ENCODE measurements at places on chromosomes 12 and 14. TPM values are rescaled to one million over a fixed set of nuclear protein-coding genes. Genes with fewer than 3 reads are reported as not detected.

DNA sequence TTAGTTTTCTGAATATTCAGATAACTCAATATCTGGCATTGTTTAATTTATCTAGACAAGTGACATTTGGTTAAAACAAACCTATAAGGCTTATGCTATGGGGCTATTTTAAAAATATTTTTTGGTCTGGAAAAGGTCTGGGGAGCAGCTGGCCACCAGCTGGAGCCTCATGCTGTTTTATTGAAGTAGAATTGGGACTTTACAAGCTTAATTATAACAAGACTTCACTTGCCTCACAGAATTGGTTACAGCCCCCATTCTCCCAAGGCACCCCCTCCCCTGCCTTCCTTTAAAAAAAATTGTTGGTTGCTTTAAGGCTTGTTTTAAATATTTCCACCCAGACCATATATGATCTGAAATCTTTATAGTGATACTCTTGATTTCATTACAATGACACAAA is 453.9 kb downstream of the ADAMTS20 start:
- no peak for DNase-seq

DNA sequence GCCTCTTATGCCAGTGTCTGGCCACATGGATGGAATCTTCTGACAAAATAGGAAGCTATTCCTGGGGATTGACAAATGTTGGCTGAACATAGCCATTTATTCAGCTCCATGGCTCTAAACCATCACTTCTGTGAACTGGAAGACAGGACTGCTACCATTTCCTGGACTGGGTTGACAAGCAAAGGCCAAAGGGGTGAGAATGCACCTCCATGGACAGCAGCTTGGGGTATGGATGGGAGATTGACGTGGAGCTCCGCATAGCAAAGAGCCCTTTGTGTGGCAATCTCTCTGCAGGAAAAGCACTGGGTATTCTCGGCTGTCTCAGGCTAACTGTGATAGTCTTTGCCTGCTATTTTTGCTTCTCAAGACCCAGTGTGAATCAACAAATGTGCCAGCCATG is 223.0 kb upstream of the EGLN3 start:
- DNase-seq = no peak

Gene PLCZ1
- total RNA-seq = not detected

DNA sequence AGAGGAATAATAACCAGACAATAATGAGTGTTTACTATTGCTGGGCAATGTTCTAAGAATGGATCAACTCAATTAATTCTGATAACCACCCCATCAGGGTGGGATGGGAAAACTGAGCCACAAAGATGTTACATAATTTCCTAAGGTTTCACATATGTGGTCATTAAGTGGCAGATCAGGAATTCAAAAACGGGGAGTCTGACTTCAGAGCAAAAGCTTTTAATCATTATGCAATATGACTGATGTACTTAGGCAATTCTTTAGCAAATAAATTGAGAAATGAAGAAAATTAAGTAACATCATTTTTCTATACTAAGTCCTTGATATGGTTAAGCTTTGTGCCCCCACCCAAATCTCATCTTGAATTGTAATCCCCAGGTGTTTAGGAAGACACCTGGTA is 53.4 kb downstream of the PLCZ1 start:
- no peak for DNase-seq

Gene SIX4
- 1.3 TPM for total RNA-seq

DNA sequence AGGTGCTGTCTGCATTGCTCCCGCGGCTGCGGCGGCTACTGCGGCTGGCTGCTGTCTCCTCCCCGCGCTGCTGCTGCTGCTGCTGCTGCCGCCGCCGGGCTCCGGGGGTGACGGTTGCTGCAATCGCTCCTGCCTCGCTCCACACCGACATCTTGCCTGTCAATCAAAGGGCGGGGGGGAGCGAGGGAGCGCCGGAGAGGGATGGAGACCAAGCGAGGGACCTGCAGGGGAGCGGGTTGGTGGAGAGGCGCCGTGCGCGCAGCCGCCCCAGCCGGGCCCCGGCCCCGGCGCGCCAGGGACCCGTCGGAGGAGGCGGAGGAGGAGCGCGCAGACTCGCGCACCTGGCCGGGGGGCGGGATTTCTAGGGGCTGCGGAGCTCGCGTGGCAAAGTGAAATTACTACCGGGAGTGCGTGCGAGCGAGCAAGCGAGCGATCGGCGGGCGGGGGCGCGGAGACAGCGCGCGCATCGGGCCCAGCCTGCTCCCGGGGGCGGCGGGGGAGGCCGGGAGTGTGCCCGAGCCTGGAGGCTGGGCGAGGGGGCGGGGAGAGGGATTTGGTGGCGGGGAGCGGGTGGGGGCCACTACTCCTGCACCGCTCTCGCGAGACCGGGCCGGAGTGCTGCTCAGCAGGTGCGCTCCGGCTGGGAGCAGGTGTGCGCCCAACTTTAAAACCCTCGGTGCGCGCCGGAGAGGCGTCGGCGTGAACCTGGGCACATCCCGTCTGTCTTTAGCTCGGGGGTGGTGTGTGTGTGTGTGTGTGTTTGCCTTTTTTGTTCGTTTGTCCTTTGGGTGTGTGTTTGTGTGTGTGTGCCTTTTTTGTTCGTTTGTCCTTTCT is at the start of gene KSR2:
Gene KSR2 (minus strand): TSS at position 165 of the 834 bp plus-strand sequence. CDS start 735 bp downstream, outside the sequence.
- DNase-seq = peak; percentile 56

Gene BCL2L14
- 1.2 TPM for total RNA-seq

DNA sequence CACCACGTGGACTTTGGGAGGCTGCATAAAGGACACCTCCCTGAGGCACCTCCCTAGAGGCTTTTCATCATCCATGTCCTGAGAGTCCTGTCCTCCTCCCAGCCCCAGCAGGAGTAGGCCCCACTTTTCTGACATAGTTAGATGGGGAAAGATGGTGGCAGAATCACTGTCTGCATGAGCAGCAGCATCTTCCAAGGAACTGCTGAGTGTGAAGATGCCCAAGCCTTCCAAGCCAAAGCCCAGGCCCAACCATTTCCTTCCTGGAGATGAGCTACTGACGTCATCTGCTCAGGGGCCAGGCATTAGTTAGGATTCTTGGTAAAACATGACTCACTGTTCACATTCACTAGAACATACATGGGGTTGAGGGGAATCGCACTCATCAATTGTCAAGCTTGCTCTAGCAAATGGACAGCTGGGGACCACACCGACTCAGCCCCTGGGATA is 37.3 kb downstream of the VDR start:
- no peak for DNase-seq

DNA sequence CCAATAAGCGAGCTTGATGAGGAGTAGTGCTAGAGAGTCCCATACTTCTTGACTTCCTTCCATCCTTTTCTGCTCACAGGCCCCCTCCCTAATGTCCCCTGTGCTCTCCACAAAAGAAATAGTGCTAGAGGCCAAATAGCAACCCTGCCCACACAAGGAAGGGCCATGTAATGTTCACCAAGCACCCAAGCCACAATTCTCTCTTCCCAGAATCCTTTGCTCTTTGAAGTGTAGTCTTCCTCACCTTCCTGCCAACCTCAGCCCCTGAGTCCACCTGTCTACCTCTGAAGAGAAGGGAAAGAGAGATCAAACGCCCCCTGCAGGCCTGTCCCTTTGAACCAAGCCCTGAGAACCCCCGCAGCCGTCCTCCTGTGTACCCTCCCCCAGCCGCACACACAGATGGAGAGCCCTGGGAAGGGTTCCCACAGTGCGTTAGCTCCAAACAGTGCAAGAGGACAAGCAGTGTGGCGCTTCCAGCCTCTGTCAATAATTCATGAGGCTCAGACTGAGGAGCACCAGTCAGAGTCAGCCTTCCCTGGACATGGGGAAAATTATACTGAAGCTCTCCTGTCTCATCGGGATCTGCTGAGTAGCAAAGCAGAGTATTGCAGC is 1.9 kb upstream of the DHRS4 start:
- DNase-seq = no peak

DNA sequence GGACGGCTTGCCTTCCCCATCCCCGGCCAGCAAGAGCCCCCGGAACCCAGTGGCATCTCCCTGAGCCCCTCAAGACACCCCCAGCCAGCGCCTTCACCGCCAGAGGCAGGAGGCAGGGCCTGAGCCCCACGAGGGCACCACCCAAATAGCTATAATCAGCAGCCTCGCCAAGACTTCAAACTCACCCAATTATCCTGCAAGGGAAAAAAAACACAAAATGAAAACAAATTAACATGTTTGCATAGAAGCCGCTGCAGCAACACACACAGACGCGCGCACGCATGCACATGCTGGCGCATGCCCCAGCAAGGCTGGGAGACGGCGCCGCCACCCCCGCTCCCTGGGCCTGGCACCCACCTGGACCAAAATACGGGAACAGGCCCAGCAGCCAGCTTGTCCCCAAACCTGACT is 15.8 kb downstream of the FAM222A start:
- no peak for DNase-seq

Gene CABP1
- total RNA-seq = 0.27 TPM

Gene PAPLN
- total RNA-seq = 0.75 TPM

DNA sequence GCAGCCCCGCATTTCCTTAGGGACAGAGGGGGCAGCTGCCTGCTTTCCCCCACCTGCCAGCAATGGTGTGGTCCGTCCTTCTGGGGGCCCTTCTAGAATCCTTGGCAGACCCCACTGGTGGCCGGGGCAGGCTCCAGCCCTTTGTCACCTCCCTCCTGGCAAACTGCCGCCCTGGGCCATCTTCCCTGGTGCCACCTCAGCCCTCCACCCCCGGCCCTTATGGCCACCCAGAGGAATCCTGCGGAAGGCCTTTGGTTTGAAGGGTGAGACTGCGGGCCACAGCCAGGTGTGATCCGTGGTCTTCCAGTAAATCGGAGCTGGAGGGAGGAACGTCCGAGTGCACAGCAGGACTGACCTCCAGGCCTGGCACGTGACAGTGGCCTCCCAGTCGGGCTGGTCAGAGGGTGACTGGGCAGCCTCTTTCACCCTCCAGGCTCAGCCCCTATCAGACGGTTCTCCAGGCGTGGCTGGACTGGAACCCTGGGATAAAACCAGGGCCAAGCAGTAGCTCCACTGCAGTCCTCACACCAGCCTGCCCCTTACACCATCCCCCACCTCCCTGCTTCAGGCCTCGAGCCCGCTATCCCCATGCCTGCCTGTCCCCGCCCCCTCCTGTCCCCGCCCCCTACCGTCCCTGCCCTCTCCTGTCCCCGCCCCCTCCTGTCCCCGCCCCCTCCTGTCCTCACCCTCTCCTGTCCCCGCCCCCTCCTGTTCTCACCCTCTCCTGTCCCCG is 12.4 kb downstream of the FBRSL1 start:
- no peak for DNase-seq

DNA sequence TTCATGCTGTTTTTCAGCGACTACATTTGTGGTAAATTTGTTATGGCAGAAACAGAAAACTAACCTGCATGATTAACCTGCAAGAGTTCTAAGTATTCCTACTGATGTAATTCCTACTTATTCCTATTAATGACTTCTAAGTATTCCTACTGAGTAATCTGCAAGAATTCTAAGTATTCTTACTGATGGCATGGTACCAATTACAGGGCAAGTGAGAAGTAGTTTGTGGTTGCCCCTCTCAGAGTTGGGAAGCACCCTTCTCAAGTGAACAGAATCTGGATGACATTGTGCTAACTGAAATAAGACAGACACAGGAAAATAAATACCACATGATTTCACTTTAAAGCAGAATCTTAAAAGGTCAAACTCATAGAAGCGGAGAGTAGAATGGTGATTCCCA is 100.9 kb upstream of the CPNE8 start:
- DNase-seq = no peak

Gene CEP170B
- 8.5 TPM for total RNA-seq

DNA sequence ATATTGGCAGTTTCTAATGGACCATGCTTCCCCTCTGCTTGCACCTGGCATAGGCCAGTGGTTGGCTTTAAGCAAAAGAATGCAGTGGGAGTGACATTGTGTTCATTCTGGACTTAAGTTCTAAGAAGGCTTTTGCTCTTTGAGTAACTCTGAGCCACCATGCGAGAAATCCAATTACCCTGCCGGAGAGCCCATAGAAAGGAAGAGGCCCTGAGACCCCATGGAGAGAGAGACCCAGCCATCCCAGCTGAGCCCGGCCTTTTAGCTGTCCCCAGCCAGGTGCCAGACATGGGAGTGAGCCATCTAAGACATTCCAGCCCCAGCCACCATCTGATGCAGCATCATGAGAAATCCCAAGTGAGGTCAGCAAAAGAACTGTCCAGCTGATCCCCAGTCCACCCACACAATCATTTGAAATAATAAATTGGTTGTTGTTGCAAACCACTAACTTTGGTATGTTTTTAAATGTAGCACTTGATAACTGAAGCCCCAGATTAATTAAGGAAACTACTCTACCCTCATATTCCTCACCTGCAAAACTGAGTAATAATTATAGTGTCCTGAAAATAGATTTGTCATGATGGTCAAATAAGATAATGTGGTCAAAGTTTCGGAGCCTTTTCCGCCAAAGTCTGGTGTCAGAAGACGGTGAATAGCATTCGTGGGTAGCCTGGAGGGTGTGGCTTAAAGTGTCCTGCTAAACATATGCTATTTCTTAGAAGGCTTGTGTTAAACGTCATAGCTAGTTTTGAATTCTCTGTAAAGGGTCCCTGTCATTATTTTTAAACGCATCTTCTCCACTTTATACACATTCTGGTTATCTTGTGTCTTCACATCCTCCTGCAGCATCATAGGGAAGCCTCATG is 166.6 kb upstream of the PELI2 start:
- no peak for DNase-seq

DNA sequence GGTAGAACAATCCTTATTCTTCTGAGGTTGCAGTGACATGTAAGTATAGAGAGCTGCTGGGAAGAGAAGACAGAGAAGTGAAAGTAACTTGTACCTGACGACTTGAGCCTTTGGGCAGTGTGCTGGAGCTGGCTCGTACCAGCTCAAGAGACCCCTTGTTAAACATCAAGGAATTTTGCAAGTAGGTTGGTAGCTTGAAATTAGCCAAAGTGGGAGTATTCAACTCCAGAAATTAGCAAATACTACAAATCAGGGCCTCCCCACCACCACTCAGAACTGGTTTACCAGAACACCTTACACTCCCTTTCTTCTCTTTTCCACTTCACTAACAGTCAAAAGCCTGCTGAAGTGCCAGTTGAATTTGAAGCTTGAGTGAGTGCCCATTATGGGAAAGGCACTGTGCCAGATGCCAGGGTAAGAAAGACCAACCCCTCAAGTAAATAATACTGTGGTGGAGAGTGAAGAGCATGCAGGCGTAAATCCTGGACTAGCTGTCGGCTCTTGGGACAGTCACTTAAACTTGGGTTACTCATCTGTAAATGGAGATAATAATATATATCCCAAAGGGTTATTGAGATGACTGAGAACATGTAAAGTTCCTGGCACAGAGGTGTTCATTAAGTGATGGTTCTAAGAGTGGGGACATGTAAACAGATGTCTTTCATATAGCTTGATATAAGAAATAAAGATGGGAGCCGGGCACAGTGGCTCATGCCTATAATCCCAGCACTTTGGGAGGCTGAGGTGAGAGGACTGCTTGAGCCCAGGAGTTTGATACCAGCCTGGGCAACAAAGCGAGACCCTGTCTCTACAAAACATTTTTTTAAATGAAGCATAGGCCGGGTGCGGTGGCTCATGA is 27.0 kb upstream of the EID3 start:
- DNase-seq = no peak

Gene GYS2
- total RNA-seq = 0.07 TPM

Gene MANSC4
- total RNA-seq = not detected

- no peak for DNase-seq
Observed at GRCh38 chr14:101623685-101624444, 62.6 kb downstream of the DIO3 start.

Gene VTI1B
- 73.7 TPM for total RNA-seq

GRCh38 chr12:51055060-51055459 is 6.9 kb downstream of the LETMD1 start:
- DNase-seq = no peak

Measured in activated T-helper 2 cell treated with anti-CD3 and anti-CD28 coated beads, Interferon-gamma antibody, Interleukin-2, Interleukin-4, amounts not matched to agents 10 μg/mL and 5 μg/mL and 100 μg/mL, durations not matched to agents 14 hours and 24 hours and 36 hours (primary cell).